ENCODE measurements at places on chromosomes 13 and 19. TPM values are rescaled to one million over a fixed set of nuclear protein-coding genes. Genes with fewer than 3 reads are reported as not detected.

AMH gene
- polyA plus RNA-seq = 0.07 TPM

ACP7 gene
- polyA plus RNA-seq = 0.08 TPM

DNA sequence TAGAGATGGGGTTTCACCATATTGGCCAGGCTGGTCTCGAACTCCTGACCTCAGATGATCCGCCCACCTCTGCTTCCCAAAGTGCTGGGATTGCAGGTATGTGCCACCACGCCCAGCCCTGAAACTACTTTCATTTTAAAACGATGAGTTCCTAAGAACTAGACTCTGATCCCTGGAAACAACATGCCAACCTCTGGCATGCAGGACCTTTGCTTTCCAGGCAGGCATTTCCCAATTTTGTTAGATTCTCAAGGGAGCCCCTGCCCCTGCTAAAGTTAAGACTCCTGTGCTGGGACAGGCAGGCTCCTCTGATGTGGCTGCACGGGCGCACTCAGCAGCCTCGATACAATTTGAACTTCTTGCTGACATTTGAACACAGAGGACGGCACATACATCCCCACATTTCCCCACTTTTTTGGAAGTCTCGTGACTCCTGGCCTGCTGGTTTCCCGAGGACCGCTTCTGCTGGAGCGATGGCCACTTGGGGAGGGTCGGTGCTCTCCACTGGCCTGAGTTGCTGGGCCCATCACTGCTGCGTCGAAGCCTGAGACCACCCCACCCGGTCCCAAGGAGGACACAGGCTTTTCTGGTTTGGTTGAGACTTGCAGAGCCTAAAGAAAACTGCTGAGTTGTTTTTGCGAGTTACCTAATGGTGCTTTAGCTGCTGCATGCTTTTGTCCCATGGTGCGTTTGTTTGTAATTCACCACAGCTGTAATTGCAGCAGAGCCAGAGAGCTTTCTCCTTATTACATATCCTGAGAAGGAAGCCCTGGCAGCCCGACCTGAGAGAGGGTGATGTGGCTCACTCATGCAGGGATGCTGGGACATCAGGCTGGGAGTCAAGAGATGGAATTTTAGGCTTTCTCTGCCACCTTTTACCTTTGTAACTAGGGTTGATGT lies 8.2 kb downstream of the ATP11A start:
- no peak for DNase-seq
- H3K27ac ChIP-seq = no peak overlapping the region
- H3K27me3 ChIP-seq = no peaks in the 10 kb centered on the region
- peaks cover 7% of the 10 kb centered on the region for H3K4me1 ChIP-seq

- H3K27ac ChIP-seq = no peak overlapping the region
- H3K4me1 ChIP-seq = no peaks in the 10 kb centered on the region
- DNase-seq = no peak
- H3K36me3 ChIP-seq = no peaks in the 10 kb centered on the region
- no peak overlapping the region for H3K4me3 ChIP-seq
Observed at GRCh38 chr13:39397226-39397895, 205.6 kb downstream of the LHFPL6 start.
